NK-92 treated with Interleukin-12 subunit alpha and Interleukin-12 subunit beta, amount 100 ng/mL, for 24 hours (cell line): ENCODE measurements at places on chromosomes 16 and 17.

GRCh38 chr17:61806081-61806828 lies 57.1 kb downstream of the BRIP1 start:
- no peak for DNase-seq

- DNase-seq: no peak
Measured at GRCh38 chr16:25729188-25729915, 37.6 kb downstream of the HS3ST4 start.

DNA sequence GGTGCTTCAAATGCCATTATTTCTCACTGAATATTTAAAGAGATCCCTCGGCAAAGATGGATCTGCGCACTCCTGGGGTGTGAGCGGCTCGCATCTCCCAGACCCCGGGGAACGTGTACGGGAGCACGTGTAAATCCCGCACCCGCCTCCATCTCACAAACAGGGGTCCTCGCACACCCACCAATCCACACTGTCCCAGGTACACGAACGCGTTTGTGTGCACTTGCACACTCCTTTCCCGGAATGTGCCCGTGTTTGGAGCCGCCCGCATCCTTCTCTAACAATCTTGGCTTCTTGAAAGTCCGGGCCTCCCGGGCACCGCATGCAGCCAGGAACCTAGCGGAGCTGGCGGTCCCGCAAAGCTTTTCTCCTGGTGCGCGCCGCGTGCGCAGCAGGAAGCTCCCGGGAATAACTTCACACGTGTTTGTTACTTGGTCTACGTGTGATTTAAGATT lies 2.5 kb upstream of the SALL1 start:
- no peak for DNase-seq

DNA sequence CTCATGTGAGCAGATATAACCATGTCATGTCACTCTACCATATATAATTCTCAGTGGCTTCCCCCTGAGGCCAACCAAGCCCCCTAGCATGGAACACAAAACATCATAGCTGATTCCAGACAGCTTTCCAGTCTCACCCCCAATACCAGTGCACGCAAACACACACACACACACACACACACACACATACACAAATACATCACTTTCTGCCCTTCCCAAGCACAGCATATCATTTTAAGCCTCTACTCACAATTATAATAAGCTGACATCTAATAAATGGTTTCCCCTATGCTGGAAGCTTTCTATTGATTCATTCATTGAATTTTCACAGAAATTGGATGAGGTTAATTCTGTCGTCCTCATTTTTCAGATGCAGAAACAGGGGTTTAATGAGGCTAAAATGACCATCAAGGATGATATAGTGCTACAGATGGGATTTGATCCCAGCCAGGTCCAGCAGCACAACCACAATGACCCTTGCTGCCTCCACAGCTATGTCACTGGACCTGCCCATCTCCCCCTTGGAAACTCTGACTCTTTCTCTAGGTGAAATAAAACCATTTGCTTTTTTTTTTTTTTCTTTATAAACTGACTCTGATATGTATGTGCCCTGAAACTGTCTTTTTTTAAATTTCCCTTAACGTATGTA lies 131.1 kb downstream of the TMEM114 start:
- no peak for DNase-seq

- DNase-seq: no peak
Measured at GRCh38 chr17:1800712-1801111, 29.0 kb downstream of the SMYD4 start.

- DNase-seq: no peak
Measured at GRCh38 chr16:86346034-86346433, 164.3 kb upstream of the FOXF1 start.
